ENCODE measurements at places on chromosomes 16 and 17. TPM values are rescaled to one million over a fixed set of nuclear protein-coding genes. Genes with fewer than 3 reads are reported as not detected.

The UBE2G1 gene
- total RNA-seq: 217 TPM

The TMED6 gene
- total RNA-seq: not detected

The FOXC2 gene
- total RNA-seq: 0.17 TPM

The TERB1 gene
- not detected for total RNA-seq

The QPRT gene
- 0.78 TPM for total RNA-seq

The WDR59 gene
- 24.2 TPM for total RNA-seq

The NKD1 gene
- 0.22 TPM for total RNA-seq

The TVP23C gene
- 4.2 TPM for total RNA-seq

The HSD3B7 gene
- 1.5 TPM for total RNA-seq

The FBXO39 gene
- total RNA-seq: not detected

The UMOD gene
- total RNA-seq: not detected

The NOG gene
- total RNA-seq: 6.7 TPM

The EFCAB13 gene
- 2.2 TPM for total RNA-seq

The ATF7IP2 gene
- total RNA-seq: 1.2 TPM

The ATP1B2 gene
- total RNA-seq: 0.81 TPM

The PMP22 gene
- 84.7 TPM for total RNA-seq

The MSL1 gene
- 89.4 TPM for total RNA-seq

The RDM1 gene
- total RNA-seq: not detected

The VWA3A gene
- not detected for total RNA-seq

The CES3 gene
- total RNA-seq: 30.3 TPM

The IRF8 gene
- total RNA-seq: 1.5 TPM

The RNPS1 gene
- total RNA-seq: 163 TPM

The SMCR8 gene
- 9.2 TPM for total RNA-seq

The AHSP gene
- total RNA-seq: not detected

The TTYH2 gene
- total RNA-seq: 9.8 TPM

The CDC6 gene
- total RNA-seq: 0.75 TPM

The ZNF598 gene
- 92.2 TPM for total RNA-seq

The TPSG1 gene
- not detected for total RNA-seq

The KRTAP9-8 gene
- not detected for total RNA-seq

The TMIGD1 gene
- not detected for total RNA-seq

The MNT gene
- total RNA-seq: 3.7 TPM

The CDH16 gene
- total RNA-seq: 0.10 TPM

The SYCE1L gene
- total RNA-seq: not detected

The ESRP2 gene
- total RNA-seq: 0.11 TPM

The NPIPA2 gene
- not detected for total RNA-seq

The ASB16 gene
- 134 TPM for total RNA-seq

The ZNF19 gene
- 2.0 TPM for total RNA-seq

The TBC1D28 gene
- total RNA-seq: not detected

The OR3A2 gene
- total RNA-seq: 0.65 TPM

The DNASE1L2 gene
- 0.69 TPM for total RNA-seq

The CIITA gene
- total RNA-seq: 9.1 TPM

The C1QTNF8 gene
- total RNA-seq: not detected

The OR4D1 gene
- total RNA-seq: not detected

The NHLRC4 gene
- total RNA-seq: 0.42 TPM

The NPTX1 gene
- total RNA-seq: 0.07 TPM

The SLC13A5 gene
- 0.10 TPM for total RNA-seq

The SMTNL2 gene
- total RNA-seq: 541 TPM

The CASKIN2 gene
- 24.1 TPM for total RNA-seq

The TNS4 gene
- total RNA-seq: 0.18 TPM

The KRTAP2-3 gene
- total RNA-seq: not detected

The ZG16 gene
- not detected for total RNA-seq

The KRT28 gene
- total RNA-seq: not detected
